Amniotic epithelial cell (primary cell): ENCODE measurements at places on chromosomes 12 and 14.

GRCh38 chr14:100306998-100307765 lies 938 bp upstream of the SLC25A29 start:
- peak; percentile 21 for DNase-seq

- DNase-seq: no peak
Measured at GRCh38 chr14:91912035-91912434, 35.5 kb downstream of the FBLN5 start.

GRCh38 chr14:73176685-73177084 lies 40.4 kb downstream of the PSEN1 start:
- peak; percentile 28 for DNase-seq

DNA sequence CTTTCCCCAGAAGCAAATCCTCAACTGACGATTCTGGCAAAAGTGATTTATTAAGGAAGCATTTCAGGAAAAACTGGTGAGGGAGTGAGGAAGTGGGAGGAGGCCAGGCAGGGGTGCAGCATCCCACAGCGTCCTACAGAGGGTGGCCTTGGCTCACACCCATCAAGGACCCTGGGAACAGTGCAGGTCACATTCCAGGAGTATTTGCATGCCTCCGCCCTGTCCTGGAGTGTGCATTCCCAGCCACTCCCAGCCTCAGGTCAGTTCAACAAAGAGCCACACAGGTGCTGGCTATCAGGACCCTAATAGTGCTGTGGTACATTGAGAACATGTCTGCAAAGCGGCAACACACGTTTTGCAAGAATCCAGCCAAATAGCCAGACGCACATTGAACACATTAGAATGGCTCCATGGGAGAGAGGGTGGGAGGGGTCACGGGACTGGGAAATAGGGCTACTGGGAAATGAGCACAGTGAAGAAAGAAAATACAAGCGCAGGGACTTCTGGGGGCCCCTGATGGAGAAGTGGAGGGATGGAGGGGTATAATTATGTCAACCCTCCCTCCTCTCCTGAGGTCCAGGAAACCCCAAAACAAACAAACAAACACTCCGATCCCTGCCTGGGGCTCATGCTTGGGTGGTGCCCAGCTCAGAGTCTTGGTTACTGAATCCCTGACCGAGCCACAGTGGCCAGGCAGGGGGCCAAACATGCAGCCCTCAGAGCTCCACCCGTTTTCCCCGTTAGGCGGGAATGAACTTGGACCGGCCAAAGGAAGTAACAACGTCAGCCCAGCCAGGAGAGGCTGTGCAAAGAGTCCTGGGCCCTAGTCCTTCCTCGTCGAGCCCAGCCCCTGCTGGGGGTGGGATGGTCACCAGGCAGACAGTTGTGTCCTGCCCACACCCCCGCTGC lies 36.5 kb downstream of the CMKLR1 start:
- DNase-seq: no peak

GRCh38 chr12:119857041-119857591 lies 20.0 kb downstream of the CIT start:
- no peak for DNase-seq

DNA sequence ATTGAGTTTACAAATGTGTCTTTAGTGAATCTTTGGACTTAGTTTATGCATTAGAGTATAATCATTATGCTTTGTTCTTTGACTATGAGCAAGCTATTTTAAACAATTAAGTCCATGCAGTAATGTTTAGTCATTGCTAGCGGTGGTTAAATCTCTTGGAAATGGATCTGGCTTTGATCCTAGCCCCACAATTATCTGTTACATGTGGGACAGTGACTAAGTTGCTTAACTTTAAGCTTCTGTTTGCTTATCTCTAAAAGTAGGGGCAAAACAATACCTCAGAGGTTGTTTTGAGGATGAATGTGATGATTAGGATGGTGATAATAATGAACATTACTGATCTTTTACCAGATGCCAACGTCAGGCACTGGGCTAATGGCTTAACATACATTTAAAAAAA lies 124.2 kb downstream of the NPAS3 start:
- peak; percentile 55 for DNase-seq

GRCh38 chr14:100708425-100709288 lies 18.0 kb upstream of the DLK1 start:
- DNase-seq: peak; percentile 93

DNA sequence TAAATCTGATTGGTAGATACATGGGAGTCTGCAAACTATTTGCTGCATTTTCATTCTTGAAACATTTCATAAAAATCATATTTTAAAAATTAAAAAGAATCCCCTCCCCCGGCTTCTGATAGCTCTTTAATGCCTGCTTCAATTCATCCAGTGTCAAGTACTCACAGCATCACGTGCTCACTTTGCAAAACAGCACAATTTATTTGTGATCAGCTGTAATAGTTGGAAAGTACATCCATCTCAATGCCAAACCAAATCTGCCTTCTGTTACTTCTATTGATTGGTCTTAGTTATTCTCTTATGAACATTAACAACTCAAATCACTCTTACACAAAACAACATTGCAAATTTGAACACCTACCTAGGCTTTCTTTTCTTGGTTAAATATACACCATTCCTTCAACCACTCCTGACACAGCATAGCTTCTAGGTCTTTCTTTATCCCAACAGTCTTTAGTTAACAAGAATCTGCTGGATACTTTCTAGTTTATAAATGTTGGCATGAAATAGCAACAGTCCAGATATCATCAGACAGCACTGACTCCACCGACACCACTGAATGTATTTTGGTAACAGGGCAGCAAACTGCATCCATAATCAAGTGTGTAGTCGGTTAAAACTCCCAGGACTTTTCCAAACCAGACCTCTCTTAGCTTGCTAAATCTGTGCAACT lies 58.0 kb downstream of the PARP11 start:
- no peak for DNase-seq

DNA sequence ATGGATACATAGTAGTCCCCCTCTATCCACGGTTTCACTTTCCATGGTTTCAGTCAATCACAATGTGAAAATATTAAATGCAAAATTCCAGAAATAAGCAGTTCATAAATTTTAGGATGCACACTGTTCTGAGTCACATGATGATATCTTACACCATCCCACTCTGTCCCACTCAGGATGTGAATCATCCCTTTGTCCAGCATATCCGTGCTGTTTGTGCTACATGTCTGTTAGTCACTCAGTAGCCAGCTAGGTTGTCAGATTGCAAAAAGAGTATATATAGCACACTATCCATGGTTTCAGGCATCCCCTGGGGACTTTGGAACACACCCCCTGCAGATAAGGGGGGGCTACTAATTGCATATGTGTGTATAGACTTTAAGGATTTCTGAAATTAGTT lies 8.1 kb upstream of the NAA30 start:
- DNase-seq: peak; percentile 86

DNA sequence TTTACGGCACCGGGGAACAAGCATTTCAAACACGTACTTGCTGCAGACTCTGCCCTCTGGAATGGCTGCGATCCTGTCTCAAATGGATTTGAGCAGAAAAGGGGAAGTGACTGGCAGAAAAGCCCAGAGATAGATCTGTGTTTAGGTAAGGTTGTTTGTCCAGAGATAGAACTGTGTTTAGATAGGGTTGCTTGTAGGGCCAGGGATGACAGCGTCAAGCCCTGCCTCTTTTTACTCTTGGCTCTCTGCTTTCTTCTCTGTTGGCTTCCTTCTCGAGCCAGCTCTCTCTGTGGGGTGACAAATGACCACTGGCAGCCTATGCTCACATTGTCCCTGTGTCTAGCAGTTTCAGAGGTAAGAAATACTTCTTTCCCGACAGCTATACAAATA lies 11.4 kb downstream of the DGLUCY start:
- no peak for DNase-seq

GRCh38 chr14:44701563-44702263 lies 194.6 kb upstream of the FSCB start:
- peak; percentile 11 for DNase-seq

DNA sequence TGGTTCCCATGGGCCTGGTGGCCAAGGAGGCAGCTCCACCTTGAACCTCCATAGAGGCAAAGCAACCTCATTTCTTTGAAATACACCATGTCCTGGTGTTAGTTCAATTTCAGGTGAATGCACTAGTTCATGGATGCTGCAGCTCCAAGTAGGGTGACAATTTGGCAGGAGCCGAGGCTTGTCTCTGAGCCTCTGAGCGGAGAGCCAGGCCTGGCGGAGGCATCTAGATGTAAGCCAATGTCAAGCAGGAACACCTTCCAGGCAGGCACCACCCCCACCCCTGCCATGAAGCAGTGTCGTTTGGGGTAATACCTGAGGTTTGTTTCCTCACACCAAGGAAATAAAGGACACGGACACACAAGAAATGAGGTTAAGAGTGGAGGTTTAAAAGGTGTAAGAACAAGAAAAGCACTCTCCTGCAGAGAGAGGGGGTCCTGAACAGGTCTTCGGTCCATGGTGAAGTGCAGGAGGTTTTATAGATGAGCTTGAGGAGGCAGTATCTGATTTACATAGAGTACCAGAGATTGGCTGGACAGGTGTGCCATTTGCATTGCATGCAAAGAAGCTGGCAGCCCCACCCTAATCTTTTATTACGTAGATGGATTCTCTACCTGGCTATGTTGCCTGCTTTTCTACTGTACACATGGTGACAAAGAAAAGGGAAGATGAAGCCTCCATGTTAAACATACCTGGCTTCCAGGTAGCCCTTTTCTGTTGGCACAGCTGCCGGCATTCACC lies 60.3 kb downstream of the RIN3 start:
- no peak for DNase-seq

GRCh38 chr12:40907115-40907527 lies 214.9 kb downstream of the CNTN1 start:
- DNase-seq: peak; percentile 23

- no peak for DNase-seq
Measured at GRCh38 chr12:132659146-132659545, 28.0 kb downstream of the POLE start.

GRCh38 chr12:108691998-108692808 lies 39.1 kb downstream of the CORO1C start:
- DNase-seq: peak; percentile 51

DNA sequence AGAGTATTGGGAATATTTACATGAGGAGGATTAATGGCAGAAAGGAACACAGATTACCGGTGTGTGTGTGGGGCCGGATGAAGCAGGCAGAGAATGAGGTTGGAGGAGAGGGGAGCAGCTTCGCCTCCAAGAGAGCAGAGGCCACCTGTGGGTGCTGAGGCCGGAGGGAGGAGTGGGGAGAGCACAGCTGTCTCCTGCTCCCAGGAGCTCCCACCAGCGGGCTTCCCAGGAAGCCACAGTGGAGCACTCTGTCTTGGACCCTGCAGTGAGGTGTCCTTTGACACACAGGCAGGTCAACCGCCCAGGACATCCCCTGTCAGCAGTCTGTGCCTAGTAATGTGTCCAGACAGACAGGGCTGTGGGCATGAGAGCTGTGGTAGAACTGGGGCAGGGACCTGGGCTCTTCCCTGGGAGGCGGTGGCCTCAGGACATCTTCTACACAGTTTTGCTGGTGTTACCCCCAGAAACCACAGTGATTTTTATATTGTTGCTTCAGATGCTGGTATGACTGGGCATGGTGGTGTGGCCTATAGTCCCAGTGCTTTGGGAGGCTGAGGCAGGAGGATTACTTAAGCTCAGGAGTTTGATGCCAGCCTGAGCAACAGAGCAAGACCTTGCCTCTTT lies 18.5 kb upstream of the AMN start:
- no peak for DNase-seq

DNA sequence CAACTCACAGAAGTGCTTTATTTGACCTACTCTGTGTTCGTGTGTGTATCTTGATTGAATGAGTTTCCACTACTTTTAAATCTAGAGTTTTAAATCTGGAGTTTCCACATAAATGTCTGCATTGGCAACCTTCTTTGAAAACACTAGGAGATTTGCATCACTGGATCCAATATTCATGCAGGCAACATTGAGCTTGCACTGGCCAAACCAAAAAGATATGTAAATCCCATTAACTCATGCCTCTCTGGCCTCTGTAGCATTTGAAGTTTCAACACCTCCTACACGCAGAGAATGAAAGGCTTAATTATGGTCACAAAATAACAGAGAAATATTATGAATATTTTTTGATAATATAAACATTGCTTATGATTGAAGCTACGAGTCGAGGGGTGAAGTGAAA lies 178.6 kb downstream of the DUSP6 start:
- no peak for DNase-seq

- DNase-seq: no peak
Measured at GRCh38 chr12:9256341-9256740, 48.1 kb upstream of the PZP start.

DNA sequence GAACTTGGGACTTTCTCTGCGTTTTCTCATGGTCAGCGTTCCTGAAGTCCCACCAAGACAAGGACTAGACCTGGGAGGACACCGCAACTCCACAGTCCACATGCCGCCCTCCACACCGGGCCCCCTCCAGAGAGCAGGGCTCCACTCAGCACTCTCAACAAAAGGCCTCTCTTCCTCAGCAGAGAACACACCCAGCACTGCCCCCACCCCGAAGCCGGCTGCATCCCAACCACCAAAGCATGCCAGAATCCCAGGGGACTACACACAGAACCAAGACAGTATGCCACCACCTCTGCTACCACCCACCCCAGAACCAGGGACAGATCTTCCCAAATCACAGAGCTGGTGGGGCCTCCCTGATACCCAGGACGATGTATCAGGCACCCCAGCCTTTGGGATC lies 88.3 kb downstream of the BCL11B start:
- DNase-seq: no peak

DNA sequence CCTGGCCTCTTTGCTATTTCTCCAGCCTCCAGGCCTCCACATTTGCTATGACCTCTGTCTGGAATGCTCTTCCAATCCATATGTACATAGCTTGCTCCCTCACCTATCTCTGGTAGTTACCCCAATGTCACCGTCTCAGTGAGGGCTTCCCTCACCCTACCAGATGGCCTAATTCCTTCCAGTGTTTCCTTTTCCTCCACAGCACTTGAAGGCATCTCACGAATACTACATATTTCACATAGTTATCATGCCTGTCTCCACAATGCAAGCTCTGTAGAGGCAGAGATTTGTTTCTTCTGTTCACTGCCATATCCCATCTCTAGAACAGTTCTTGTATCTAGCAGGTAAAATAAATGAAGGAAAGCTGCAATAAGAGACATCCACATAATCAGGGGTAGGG lies 21.3 kb upstream of the HSP90B1 start:
- DNase-seq: peak; percentile 31

DNA sequence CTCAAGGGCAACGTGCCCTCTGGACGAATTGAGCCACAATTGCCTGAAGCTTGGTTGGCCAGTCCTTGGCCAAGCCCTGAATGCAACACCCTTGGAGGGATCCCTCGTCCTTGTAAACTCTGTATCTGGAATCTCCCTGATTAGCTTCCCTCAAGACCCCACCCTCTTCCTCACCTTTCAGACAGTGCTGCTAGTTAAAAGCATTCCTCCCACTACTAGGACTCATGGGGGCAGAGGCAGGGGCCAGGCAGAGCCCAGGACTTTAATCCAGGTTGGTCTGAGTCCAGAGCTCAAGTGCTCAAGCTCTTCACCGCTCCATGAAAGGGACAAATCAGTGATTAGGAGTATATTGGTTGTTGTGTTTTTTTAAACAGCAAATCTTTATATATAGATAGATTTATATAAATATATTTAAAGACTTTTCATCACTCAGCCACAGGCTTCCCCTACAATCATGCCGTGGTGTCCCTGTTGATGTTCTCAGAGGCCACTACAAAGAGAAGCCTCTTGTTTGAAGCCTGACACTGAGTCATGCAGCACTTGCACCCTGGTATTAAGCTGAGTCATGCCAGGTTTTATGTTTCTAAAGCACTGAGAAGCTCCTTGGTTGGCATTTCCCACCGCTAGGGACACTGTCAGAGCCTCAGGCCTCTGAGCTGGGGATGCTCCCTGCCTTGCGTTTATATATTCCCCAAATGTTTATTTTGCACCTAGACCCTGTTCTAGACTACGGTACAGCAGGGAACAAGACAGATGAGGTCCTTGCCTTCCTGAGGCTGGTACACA lies 53.8 kb upstream of the GSC start:
- DNase-seq: no peak

GRCh38 chr12:84779169-84779568 lies 133.4 kb downstream of the SLC6A15 start:
- no peak for DNase-seq
